ENCODE measurements at places on chromosomes 7 and 10.

DNA sequence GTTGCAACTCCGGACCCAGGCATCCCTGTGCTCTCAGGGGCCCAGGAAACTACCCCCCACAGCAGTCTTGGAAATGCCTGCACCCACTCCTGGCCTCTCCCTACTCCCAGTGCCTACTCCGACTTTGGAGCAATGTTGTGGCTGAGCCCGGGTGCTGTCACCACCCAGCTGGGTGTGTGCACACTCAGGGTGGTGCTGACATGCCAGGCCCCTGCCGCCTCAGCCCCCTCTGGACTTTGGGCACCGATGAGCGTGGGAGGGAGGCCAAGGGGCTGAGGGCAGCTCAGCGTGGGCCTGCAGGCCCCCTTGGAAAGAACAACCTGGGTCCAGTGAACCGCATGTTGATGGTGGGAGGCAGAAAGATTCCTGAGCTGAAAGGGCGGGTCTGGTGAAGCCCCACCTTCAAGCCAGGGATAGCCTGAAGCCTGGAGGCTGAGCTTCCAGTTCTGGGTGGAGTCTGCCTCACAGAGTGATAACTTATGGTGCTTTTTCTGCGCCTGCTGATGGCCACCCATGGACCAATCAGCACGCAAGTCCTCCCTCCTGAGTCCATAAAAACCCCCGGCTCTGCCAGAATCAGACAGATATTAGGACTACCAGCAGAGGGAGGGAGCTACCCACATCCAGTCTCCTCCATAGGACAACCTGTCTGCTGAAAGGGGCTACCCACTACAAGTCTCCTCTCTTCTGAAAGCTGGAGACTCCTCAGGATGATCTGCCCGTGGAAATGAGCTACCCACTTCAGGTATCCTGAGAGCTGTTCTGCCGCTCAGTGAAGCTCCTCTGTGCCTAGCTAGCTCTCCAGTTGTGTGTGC, 380.4 kb upstream of the SORCS1 start:
- DNase-seq = no peak

DNA sequence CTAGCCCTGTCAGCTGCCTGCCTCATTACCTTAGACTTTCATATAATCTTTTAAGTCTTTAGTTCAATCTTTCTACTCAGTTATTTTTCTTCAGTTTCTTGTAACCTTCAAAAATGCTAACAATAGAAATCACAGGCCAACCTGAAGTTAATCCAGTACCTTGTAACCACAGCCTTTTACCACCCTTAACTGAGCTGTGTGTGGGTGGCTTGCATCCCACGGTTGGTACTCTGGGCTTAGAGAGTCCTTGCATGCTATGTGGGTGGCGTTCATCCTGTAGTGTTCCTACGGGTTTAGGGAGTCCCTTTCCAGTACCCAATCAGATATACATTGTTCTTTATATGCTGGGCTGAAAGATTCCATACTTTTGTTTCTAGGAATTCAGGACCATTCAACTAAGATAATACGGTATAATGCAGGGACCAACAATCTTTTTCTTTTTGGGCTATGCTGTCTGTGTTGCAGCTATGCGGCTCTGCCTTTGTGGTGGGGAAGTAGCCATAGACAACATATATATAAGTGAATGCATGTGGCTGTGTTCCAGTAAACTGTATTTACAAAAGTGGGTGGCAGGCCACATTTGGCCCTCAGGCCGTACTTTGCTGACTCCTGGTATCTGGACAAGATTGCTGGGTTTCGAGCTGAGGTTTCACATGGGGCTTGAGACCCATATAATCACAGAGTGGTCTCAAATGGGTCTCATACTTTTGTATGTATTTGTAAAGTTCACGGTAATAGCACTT, 280.8 kb upstream of the LRGUK start:
- no peak for DNase-seq

GRCh38 chr10:62244785-62245467, 23.7 kb downstream of the RTKN2 start:
- no peak for DNase-seq

DNA sequence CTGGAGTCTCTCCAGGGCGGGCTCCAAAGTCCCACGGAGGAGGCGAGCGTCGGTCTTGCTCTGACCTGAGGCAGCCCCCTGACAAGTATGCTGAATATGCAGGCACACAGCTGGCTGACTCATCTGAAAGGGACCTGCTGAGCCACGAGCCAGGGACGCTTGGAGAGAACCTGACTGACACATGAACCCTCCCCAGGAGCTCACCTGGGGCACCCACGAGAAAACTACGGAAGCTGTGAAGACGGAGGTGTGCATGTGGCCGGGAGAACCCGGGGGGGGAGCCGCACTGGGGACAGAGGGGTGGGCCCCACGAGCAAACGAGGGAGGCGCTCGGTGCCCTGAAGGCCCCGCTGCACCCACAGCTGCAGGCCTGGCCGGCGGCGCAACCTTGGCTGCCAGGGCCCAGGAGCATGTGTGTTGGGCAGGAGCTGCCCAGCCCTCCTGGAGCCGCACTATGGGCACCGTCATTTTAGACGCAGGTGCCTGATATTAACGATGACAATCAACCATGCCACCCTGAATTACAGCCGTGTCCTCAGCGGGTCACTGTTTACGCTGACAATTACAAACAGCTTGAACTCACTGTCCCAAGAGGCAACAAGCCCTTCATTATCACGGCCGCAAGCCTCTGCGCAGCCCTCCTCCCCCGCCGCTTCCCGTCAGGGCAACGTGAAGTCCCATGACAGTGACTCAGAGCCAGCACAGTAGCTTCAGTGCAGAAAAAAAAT, 64.7 kb downstream of the DIP2C start:
- DNase-seq = no peak

Data from D721Med (cell line).